ENCODE measurements at places on chromosomes 6 and 20.

DNA sequence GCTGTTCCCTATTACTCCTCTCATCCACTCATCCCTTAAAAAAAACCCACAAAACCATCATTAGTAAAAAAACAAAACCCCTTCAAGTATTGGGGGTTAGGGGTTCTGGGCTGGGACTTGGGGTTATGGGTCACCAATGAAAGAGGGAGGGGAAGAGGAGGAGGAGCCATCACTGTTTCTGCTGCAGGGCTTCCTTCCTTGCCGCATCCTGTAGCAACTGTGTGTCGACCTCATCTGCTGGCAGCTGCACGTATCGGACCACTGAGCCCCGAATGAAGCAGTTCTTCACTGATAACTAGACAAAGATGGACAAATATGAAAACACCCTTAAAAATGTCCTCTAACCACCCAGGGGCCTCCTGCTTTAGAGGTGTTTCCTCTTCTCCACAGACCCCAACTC lies 2.0 kb upstream of the VARS1 start:
- no peak for DNase-seq

GRCh38 chr6:157019733-157020132 lies 242.6 kb downstream of the ARID1B start:
- DNase-seq = no peak

DNA sequence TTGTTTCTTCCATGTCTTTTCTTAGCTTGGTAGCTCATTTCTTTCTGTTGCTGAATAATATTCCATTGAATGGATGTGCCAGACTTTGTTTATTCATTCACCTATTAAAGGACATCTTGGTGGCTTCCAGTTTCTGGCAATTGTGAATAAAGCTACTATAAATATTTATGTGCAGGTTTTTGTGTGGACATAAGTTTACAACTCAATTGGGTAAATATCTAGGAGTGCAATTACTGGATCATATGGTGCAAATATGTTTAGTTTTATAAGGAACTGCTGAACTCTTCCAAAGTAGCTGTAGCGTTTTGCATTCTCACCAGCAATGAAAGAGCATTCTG lies 16.8 kb upstream of the SDCBP2 start:
- DNase-seq = no peak

GRCh38 chr20:58160451-58161061 lies 67.9 kb downstream of the ANKRD60 start:
- no peak for DNase-seq

GRCh38 chr6:1605004-1605892 lies 4.5 kb upstream of the FOXC1 start:
- no peak for DNase-seq

Measured in activated CD4-positive, alpha-beta T cell treated with anti-CD3 and anti-CD28 coated beads for 1 hour (primary cell).